ENCODE measurements at places on chromosomes 12 and 14.

DNA sequence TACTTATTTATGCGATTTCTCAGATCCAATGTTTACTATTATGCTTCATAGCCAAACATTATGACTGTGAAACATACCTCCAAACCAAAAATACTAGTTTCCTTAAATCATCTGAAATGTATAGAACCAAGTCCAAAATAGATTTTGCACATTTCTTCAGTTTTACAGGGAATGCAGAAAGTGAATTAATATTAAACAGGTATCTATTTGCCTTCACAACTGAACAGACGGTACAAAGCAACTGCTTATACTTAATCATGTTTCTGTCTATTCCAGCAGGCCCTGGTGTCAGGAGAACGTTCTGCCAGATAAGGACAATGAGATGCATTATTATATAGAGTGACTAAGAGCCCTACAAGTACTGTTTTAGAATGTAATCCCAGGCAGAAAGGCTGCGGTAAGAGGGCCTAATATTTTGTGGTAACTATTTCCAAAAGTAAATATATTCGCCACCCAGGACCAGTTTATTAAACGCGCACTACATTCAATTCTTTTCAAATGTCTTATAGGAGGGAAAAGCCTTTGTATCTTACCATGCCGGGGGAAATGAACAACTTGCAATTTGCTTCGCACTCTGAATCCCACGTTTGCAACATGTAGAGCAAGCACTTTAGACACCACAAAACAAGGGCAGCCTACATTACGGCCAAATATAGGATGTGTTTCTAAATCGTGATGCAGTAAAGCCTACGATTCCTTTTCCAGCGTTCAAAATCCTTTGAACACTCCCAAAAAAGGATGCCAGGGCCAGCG lies 1.5 kb downstream of the CORO1C start:
- DNase-seq: no peak

GRCh38 chr12:93090731-93091172 lies 161.7 kb upstream of the EEA1 start:
- DNase-seq: no peak

DNA sequence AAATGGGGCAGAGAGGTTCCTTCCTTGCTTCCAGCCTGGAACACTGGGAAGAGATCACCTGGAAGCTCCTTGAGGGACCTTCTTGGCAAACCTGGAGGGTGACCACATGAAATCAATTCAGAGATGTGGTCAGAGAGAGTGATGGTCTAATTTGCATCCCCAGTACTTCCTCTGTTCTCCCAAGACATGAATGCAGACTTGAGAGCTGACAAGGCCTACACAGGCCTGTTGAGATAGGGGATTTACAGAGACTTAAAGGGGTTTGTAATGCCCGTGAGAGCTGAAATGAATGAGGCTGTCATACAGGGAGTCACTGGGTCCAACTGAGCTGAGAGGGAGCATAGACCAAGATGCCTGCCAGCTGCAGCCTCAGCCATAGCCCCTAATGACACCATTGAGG lies 45.1 kb downstream of the TMX1 start:
- no peak for DNase-seq

GRCh38 chr12:109795023-109795422 lies 38.2 kb downstream of the TRPV4 start:
- no peak for DNase-seq

GRCh38 chr14:56137849-56138248 lies 19.6 kb downstream of the PELI2 start:
- DNase-seq: no peak

- no peak for DNase-seq
Measured at GRCh38 chr12:104656383-104656782, 199.6 kb downstream of the CHST11 start.

GRCh38 chr14:20180486-20180885 lies 10.2 kb upstream of the OR11G2 start:
- DNase-seq: no peak

GRCh38 chr14:79161571-79161970 lies 991.4 kb downstream of the NRXN3 start:
- DNase-seq: no peak

GRCh38 chr12:116161588-116161987 lies 115.9 kb downstream of the MED13L start:
- no peak for DNase-seq

DNA sequence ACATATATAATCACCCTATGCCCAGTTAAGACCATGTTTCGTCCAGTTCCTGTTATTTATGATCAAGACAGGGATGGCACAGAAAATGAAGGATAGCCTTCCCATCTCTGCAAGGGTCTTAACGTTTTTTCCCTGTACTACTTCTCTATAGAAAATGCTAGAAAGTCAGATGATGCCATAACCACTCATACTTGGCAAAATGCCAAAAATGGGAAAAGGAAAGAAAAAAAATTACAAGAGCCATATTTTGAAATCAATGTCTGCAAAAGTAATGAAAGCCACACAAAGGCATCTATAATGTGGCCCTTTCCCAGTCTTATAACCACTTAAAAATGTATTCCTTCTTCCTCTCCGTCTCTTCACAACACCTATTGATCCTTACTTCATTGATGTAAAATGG lies 1.8 kb upstream of the MYL6B start:
- DNase-seq: no peak

DNA sequence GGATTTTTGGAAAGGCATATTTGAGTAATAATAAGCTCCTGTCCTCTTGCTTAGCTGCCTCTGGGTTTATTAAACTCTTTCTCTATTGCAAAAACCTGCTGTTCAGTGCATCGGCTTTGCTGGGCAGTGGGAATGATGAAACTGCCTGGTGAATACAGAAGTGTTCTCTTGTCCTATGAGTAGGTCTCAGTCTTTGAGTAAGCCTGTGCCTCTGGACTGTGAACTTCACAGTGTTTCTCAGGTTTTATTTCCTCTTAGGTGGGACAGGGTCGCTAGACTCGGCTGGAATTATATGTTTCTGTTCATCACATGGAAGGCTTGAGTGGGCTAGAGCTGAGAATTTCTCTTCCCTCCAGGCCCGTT lies 46.4 kb downstream of the CRADD start:
- no peak for DNase-seq

DNA sequence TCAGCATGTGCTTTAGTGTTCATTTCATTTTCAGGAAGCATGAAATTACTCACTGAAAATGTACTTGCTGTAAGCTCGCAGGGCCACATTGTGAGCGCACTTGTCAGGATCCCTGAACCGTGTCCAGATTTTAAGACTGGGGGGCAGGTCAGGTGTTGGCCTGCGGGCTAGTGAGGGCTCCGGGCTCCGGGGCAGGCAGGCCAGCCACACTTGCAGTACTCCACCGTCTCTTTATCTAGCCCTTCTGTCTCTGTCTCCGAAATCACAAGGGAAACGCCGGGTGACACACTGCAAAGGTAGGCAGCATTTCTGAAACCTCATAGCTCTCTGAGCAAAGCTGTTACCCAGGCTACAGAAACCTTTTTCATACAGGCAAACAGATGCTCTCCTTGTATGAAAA lies 98.7 kb downstream of the EML1 start:
- DNase-seq: no peak

DNA sequence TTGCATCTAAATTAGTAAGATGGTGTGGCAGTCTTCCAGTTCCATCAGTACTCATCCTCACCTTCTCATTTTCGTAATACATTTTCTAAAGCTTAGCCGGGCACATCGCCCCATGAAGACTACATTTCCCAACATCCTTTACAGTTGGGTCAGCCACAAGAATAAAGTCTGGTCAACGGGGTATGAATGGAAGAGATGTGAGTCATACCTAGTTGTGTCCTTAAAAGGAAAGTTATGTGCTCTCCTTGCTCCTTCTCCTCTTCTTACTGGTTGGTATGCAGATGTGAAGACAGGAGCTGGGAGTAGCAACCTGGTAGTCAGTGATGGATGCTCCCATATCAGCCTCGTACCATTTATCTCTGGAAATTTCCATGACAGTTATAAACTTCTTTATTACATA lies 35.9 kb upstream of the EGLN3 start:
- DNase-seq: peak; percentile 14

- no peak for DNase-seq
Measured at GRCh38 chr14:73465823-73466532, 7.6 kb upstream of the NUMB start.

DNA sequence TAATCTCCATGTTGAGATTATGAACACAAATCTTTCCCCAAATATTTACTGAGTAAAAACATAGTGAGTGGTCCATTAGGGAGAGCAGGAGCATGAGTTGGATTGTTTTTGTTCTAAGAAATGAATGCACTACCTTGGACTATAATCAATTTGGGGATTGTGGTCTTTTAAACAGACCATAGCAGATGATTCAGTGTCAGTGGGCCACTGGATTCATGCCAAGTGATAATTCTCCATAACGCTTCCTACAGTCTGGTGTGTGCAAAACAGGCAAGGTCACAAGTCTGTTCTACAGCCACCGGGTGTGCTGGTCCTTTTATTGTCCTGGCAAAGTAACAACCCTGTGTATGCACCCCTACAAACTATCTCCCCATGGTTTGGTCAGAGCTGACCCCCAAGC lies 266.3 kb downstream of the APAF1 start:
- no peak for DNase-seq

DNA sequence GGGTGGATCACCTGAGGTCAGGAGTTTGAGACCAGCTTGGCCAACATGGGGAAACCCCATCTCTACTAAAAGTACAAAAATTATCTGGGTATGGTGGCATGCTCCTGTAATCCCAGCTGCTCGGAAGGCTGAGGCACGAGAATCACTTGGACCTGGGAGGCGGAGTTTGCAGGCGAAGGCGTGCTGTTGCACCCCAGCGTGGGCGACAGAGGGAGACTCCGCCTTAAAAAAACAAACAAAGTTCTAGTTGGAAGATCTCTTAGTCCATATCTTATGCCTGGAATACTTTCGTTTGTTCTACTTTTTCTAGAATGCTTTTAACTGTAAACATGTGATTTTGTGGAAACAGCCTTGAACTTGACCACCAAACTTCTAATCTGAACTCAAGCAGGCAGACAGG lies 38.7 kb downstream of the PPHLN1 start:
- DNase-seq: no peak

DNA sequence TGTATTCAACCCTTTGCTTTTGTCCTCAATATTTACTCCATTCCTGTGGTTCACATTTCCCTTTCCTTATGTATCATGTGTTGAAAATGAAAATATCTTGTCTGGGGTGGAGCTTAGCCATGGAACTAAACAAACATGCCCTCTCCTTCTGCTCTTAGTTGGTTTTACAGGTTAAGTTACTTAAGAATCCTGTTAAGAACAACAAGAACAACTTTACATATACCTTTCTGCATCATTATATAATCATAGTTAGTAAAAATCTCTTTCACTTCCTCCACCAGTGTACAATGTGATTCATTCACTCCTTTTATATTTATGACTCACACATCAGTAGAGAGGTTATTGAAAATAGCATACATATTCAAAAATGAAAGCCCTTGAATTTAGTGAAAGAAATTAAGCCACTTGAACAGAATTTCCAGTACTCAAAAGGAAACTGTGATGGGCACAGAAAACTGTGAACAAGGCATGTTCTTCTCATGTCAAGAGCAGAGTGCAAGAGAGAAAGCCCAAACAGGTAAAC lies 307.7 kb downstream of the CCDC91 start:
- DNase-seq: no peak

GRCh38 chr14:23481979-23482822 lies 12.7 kb downstream of the NGDN start:
- no peak for DNase-seq

- DNase-seq: no peak
Measured at GRCh38 chr12:6377667-6377994, 2.3 kb upstream of the SCNN1A start.

- no peak for DNase-seq
Measured at GRCh38 chr12:109915171-109916040, 15.3 kb downstream of the TCHP start.

- no peak for DNase-seq
Measured at GRCh38 chr12:116202940-116203339, 74.6 kb downstream of the MED13L start.

DNA sequence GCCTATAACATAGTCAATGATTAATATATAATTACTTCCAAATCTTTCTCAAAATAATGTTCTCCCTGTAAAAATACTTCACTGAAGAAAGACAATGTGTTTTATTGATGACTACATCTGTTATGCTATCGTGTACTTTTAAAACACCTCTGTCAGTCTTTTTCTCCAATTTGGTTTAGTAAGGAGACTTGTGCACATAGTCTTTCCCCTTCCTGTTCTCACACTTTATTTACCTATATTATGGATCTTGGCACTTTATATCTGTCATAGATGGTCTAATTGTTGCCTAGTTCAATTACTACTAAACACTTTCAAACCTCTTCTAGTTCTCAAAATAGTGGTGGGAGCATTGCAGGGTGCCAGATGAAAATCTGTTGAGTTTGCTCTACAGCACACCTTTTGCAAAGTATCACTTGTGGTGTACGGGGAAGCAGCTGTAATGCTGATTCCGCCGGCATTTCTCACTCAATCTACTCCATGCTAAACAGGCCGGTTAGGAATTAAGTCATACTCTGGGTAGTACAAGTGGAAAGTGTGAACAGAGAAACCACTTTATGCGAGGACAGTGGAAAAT lies 1.1 kb upstream of the INSM2 start:
- no peak for DNase-seq

DNA sequence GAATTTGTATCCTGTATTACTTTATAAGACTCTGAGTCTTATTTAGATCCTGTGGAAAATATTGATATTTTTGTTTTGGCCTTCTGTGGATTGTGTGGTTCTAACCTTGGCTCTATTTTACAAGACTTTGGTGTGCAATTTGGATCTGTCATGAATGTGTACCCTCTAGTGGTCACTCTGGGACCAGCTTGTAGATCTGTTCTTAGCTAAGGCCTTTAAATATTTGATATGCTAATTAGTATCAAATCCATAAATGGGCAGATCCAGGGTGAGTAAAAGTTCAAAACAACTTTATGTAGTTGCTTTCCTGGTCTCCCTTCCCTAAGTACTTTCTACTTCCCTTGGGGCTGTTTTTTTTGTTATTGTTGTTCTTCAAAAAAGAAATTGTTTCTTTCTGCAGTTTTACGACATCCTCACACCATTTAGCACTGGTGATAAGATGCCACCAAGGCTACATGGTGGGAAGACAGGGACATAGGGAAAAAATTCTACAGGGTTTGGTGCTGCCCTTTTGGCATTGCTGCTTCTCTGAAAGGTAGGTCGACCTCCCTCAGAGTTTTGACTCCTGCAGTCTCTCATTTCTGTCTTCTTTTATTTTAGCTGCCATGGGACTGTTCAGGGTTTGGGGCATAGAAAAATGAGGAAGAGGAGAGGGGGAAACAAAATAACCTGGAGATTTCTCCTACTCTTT lies 238.5 kb downstream of the GPHN start:
- peak; percentile 3 for DNase-seq

DNA sequence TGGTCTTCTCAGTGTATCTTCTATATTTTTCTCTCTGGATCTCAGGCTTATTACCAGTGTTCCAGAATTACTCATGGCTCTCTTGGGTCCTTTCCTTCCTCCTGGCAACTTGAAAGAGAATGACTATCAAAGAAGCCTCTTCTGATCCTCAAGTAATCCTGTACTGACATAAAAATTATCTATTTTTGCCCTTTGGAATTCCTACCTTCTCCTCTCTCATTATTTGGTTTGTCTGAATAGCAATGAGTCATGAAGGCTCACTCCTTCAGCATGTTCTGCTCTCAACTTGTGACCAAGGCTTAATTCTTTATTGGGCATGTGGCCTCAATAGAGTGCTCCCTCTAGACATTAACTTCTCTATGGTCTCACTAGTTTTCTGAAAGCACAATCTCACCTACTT lies 553.6 kb upstream of the ATP2B1 start:
- no peak for DNase-seq
